Activated naive CD8-positive, alpha-beta T cell treated with anti-CD3 and anti-CD28 coated beads for 36 hours (primary cell): ENCODE measurements at places on chromosomes 7 and 10. TPM values are rescaled to one million over a fixed set of nuclear protein-coding genes. Genes with fewer than 3 reads are reported as not detected.
A peak's percentile ranks its signal among the peaks of the same experiment; 100 is the strongest.

DNA sequence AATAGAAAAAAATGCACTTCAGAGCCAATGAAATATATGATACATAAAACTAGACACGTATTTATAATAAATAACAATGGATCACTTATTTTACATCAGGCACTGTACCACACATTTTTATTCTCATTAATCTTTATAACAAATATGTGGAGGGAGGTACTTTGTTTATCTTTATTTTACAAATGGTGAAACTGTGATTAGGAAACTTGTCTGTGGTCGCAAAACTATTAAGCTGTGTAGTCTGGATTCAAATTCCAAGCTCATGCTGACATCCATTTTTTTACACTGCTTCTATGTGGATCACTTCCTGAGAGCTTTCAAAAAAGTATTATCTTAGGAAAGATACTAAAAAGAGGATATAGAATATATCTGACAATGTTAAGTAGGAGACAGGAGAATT lies 978.6 kb downstream of the SORCS1 start:
- DNase-seq = no peak

- DNase-seq = no peak
Observed at GRCh38 chr10:116274064-116274904, 1.3 kb upstream of the GFRA1 start.

DNA sequence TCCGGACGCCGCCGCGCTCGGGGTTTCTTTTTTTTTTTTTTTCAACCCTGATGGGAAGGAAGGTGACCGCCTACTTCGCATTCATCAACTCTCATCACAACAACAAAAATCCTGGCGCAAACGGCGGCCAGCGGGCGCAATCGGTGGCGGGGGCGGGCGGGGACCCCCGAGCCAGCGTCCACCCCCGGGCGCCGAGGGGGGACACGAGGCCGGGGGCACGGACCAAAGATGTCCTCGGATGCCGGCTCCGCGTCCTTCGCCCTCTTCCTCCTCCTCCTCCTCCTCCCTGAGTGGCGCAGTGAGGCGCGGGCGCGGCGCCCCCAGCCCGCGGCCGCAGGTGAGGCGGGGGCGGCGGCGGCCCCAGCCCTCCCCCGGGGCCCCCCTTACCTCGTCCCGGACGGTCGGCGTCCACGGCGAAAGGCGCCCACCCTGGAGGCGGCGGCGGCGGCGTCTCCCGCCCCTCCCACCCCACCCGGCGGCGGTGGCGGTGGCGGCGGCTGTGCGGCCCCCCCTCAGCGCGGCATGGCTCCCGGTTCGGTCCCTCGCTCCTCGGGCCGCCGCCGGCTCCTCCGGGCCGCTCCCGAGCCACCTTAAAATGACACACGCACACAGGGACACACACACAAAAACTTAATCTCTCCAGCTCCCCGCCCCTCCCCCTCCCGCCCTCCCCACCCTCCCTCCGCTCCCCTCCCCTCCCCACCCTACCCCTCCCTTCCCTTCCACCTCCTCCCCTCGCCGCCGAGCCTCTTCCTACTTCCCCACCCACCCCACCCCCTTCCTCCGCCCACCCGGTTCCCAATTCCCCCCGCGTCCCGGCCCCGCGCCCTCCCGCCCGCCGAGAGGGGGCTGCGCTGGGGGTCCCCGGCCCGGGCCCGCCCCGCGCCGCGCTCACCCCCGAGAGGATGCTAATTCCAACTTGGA lies at the start of gene CTBP2:
Gene CTBP2, minus strand, starts transcription at position 632 of the 924 bp plus-strand sequence.
- no peak for DNase-seq

DNA sequence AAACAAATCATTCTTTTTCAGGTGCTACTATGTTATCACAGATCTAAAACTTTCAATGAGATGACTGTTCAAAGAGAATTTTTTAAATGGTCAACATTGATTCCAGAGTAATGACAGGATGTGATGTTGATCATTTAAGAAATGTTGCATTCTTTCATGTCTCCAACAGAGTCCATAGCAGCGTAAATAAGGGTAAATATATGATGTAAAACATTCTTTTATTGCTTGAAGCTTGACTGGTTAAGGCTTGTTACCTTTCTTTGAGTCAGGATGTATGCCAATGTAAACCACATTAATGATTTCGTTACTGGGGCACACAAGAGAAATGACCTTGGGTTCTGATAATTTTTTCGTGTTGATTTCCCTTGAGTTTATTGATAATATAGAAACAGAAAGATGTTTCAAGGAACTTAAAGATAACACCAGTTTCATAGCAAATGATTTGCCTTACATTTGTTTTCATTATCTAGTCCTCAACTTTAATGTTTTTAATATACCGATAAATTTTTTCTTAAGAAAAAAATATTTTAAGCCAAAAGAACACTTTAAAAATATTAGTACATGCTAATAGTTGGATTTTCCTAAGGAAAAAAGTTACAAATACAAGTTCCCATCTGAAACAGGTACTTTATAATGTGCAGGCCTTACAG lies 3.5 kb downstream of the STK17A start:
- no peak for DNase-seq

INPP5F gene
- 20.2 TPM for total RNA-seq

CFAP70 gene
- 0.58 TPM for total RNA-seq

SRRT gene
- total RNA-seq = 296 TPM

DNA sequence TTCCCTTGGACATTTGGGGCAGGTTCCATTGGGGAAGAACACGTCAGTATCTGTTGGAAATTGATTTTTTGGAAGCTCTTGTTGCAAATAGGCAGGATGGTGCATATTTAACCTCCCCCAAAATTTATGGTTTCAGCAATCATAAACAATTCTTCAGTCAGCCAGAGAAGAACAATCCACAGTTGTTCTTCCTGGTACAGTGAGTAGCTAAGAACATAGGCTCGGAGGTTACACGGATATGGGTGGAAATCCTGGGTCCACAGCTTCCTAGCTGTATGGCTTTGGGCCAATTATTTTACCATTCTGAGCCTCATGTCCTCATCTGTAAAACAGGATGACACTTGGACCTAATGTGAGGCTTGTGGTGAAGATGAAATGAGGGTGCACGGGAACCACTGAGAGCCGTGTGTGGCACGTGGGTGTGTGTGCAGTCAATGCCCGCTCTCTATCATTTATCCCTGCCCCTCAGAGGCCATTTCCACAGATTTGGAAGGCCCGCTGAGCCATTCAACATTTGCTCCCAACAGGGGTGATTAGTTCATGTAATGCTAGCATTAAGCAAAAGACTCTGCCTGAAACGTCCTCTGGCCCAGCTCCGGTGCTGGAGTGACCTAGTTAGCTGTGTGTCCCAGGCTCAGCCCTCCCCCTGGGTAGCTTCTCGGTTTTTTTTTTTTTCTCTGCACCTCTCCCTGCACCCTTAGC lies 9.7 kb downstream of the CAMK1D start:
- peak; percentile 28 for DNase-seq

DNA sequence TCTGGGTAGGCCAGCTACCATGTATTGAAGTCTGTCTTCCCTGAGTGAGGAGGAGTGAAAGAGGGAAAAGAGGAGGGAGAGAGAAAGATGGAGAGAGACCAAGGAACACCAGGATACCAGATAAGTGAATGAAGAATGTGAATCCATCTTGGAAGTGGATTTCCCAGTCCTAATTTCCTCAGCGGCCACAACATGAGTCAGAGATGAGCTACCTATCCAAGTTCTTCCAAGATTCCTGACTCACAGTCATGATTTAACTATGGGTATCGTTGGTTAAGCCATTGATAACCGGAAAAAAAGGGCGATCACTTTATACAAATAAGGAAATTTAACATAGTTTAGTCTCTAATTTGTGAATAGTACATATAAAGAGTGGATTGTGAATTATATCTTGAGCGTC lies 561.8 kb downstream of the ATRNL1 start:
- no peak for DNase-seq

BPGM gene
- total RNA-seq = 16.3 TPM

DNA sequence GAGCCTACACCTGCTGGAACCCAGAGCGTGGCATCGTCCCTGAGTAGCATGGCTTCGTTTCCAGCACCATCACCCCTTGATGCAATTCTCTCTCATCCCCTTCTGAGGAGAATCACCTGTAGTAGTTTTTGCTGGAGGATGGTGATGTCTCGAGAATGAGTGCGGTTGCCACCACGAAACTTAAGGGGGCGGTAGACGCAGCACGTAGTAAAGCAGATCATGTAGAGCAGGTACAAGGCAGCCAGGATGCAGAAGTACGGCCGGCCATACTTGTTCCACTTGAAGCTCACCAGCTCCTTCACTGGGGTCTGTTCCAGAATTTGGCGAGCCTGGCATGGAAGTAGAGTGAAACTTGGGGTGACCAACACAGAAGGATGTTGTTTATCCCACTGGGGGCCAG lies 8.1 kb downstream of the TRPV5 start:
- no peak for DNase-seq

GIMAP5 gene
- 48.2 TPM for total RNA-seq

GRCh38 chr10:25178411-25178810 lies 3.6 kb downstream of the GPR158 start:
- no peak for DNase-seq

BHLHA15 gene
- total RNA-seq = 0.76 TPM

THSD7A gene
- not detected for total RNA-seq

ARHGAP22 gene
- total RNA-seq = not detected

WIPF3 gene
- total RNA-seq = not detected

CAMK2B gene
- 0.62 TPM for total RNA-seq

GRCh38 chr7:140360697-140361229 lies 37.6 kb downstream of the SLC37A3 start:
- DNase-seq = no peak

EBF3 gene
- total RNA-seq = not detected

AMPH gene
- total RNA-seq = not detected

DNA sequence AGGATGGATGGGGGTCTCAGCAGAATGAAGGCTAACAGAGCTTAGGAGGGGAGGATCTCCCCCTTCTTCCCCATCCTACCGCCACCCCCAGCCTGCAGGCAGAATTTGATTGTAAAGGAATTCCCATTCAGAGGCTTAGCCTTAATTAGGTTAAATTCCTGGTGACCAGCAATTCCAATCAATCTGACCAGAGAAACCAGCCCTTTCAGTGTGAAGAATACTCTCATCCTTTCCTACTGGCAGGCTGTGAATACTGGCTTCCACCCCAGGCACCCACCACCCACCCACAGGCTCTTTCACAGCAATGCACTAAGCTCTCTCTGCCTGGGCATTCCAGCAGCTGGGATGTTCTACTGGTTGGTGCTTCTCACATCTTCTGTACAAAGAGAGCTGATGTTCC lies 137.9 kb upstream of the LYZL1 start:
- no peak for DNase-seq

DNA sequence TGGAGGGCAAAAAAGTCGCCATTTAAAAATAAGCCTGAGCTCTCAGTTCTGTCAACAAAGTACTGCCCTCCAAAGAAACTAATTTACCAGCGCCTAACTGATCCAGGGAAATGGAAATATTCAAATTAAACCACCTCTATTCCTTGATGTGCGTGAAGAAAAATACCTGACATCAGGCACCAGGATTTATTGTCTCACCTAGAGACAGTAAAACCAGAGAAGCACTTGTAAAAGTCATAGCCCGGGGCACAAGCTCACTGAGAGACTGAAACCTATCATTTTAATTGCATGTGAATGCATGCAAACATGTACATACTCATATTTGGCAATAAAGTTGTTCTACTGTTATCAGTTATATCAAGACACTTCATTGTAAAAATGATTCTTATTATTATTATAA lies 147.3 kb upstream of the VSTM2A start:
- DNase-seq = no peak

NPSR1 gene
- total RNA-seq = not detected

DNA sequence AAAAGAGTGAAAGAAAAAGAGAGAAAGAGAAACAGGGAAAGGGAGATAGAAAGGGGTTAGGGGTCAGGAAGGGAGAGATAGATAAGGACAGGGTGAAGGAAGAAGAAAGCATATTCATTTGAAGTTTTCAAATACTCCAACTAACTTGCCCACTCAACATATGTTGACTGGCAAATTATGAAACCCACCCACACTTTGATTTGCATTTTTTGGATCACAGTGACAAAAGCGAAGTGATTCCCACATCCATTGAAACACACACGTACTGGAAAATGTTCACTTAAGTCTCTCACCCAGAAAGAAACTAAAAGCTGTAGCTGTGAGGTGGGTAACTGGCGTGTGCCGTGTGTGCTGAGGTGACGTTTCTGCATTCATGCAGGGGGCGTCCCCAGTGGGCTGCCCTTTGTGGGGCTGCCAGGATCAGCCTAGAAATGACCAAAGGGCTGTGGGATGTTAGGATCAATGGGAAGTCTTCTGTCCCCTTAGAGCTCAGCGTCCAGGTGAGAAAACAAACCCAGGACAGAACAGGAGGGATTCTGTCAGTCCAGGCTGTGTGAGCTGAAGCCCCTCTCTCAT lies 134.9 kb upstream of the ADARB2 start:
- no peak for DNase-seq

TMEM273 gene
- total RNA-seq = 0.80 TPM

DNA sequence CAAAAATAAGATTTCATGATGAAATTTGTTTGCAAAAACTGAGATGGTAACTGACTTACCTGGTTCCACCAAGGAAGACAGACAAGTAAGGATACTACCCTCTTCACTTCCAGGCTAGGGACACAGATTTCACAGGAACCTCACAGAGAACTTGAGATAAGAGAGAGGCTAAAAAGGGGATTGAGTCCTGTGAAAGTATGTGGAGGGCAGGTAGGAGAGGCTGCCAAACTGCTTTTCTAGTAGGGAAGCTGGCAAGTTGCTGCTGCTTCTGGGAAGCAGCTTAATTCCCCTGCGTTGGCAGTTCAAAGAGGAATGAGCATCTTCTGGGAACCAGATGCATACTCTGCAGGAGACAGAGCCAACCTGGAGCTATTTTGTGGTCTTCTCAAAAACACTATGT lies 841.6 kb downstream of the CCSER2 start:
- no peak for DNase-seq

- DNase-seq = no peak
Observed at GRCh38 chr7:36967387-36967786, 243.1 kb upstream of the AOAH start.

GRCh38 chr10:110174201-110174600 lies 33.2 kb upstream of the MXI1 start:
- DNase-seq = no peak

DNA sequence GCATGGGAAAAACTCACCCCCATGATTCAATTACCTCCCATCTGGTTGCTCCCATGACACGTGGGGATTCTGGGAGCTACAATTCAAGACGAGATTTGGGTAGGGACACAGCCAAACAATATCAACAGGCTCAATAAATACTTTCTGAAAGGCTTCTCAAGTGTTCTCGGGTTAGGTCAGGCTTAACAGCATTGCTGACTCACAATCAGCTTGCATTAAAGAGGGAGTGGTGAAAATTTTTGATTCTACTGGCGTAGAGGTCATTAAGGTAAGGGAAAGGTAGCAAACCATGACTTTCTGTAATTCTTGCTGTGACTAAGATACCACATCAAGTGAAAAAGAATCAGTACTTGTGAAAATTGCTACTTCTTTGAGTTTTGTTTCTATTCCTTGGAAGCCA lies 126.4 kb downstream of the JCAD start:
- DNase-seq = no peak

- DNase-seq = peak; percentile 3
Observed at GRCh38 chr7:43077732-43078391, 34.6 kb upstream of the HECW1 start.

GRCh38 chr10:117950408-117950807 lies 96.3 kb downstream of the RAB11FIP2 start:
- no peak for DNase-seq
